Activated effector memory CD4-positive, alpha-beta T cell treated with anti-CD3 and anti-CD28 coated beads, Interleukin-2, amount 50 U/mL, for 16 hours (primary cell): ENCODE measurements at places on chromosomes 1 and 21.

GRCh38 chr1:19033515-19033839, 77.0 kb upstream of the IFFO2 start:
- DNase-seq: no peak

DNA sequence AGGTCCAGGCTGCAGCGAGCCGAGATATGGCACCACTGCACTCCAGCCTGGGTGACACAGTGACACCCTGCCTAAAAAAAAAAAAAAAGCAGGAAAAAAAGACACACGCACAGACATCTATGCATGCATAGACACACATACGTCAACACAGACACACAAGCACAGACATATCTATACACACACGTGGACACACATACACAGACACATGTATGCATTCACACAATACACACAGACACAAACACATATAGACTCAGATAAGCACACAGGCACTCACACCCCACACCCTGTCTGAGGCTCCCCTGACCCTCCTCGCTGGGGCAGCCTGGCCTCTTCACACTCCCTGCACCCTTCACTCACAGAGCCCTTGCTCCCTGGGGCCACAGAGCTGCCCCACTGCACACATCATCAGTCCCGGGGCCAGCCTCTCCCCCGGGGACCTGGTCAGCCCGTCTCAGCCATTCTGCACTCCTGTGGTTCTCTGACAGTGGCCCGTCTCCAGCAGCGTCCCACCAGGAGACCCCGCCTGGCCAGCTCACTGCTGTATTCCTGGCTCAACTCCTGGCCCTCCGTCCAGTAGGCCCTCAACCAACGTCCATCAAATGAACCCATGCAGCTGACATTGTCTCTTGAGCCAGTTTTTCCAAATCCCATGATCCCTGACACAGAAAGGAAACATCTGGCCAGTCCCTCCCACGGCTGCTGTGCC, 4.6 kb upstream of the PRKCZ start:
- no peak for DNase-seq

GRCh38 chr1:11985171-11985570, 4.9 kb downstream of the MFN2 start:
- no peak for DNase-seq

DNA sequence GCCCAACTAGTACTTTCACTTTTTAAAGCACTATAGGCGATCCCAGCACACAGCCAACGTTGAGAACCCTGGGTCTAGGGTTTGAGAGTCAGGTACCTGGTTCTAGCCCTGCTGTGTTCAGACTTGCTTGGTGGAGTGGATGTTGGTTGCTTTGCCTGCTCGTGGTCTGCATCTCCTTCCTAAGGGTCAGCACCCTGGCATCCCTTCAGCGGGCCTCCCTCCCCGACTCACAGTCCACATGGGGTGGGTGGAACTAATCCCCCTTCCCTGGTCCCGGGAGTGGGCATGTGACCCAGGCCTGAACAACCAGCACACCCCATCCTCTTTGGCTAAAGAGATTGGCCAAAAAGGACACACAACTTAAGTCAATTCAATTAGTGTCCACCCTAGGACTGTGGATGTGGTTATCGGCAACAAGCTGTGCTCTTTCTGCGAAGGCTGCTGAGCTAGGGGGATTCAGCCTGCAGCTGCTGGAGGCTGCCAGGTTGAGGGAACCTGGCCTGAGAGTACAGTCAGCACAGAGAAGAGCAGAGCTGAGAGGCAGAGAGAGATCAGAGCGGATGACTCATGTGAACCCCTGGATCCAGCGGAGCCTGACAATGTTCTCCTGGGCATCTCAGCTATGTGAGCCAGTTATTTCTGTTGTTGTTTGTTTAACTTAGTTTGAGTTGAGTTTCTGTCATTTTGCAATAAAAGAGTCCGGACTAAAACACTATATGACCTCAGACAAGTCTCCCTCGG, 138.9 kb downstream of the ACTL8 start:
- DNase-seq: peak; percentile 25

- DNase-seq: no peak
Measured at GRCh38 chr1:213669964-213670691, 317.6 kb upstream of the PROX1 start.

- no peak for DNase-seq
Measured at GRCh38 chr1:232510367-232511110, 119.4 kb downstream of the SIPA1L2 start.

GRCh38 chr1:76949503-76949902, 82.2 kb downstream of the ST6GALNAC5 start:
- no peak for DNase-seq

DNA sequence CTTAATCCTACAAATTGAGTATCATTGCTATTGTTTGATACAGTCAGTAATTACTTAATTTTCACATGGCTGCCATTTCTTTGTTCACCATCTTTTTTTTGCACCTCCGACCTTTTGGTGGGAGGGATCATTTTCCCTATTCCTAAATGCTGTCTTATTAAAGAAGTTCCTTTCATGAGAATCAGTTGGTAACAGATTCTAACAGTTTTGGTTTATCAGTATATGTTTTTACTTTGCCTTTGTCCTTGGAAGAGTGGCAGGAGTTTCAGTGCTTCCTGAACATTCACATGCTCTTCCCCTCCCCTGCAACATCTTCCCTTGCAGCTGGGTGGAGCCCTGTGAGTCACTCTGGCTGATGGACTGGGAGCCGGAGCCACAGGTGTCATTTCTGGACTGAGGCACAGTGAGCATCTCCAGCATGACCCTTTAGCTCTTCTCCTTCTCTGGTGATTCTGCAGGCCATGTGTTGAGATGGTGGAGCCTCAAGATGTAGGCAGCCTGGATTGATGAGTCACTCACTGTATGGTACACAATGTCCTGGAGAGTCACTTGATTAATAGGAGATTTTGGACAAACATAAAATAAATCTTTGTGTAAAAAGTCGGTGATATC, 217.7 kb downstream of the URB2 start:
- DNase-seq: no peak

DNA sequence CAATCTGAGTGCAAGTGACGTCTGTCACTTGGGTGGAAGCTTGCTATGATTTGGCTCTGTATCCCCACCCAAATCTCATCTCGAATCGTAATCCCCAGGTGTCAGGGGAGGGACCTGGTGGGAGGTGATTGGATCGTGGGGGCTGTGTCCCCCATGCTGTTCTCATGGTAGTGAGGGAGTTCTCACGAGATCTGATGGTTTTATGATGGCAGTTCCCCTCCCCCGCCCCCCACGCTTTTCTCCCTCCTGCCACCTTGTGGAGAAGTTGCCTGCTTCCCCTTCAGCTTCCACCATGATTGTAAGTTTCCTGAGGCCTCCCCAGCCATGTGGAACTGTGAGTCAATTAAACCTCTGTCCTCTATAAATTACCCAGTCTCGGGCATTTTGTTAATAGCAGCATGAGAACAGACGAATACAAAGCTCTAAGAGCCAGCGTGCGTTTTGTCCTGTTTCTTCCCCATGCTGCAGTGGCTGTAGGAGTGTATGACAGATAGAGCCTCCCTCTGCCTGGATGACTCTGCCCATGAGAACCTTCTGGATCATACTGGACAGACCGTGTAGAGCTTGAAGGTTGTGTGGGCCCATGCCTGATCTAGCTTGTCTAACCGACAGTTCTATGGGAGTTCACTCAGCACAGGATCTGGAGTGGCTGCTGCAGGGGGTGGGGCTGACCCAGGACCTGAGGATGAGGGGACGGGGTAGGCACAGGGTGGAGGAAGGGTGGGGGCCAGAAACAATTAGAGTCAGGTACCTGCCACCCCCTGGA, 139.7 kb upstream of the ERRFI1 start:
- DNase-seq: no peak

DNA sequence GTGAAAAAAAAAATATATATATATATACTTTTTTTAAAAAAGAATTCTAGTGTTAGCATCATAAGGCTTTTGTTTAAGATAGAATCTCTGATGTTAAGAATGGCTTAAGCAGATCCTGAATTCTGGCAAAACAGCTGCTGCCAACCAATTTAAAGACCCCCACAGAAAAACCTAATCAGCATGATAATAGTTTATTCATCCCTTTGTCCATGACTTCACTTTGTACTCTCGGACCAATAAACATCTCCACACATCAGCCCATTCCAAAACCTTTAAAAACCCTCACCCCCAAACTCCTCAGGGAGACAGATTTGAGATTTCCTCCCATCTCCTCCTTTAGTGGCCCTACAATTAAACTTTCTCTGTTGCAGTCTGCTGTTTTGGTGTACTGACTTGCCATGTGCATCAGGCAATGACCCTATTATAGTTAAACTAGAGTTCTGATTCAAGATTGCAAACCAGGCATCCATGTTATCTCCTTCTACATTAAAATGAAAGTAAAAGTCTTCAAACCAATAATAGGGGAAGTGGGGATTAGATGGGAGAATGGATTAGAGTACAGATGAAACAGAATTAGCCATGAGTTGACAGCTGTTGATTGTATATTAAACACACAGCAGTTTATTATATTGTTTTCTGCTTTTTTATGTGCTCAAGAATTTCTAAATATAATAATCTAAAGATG, 9.8 kb upstream of the PHTF1 start:
- no peak for DNase-seq

GRCh38 chr1:167644551-167644950, 14.5 kb downstream of the RCSD1 start:
- DNase-seq: peak; percentile 55

DNA sequence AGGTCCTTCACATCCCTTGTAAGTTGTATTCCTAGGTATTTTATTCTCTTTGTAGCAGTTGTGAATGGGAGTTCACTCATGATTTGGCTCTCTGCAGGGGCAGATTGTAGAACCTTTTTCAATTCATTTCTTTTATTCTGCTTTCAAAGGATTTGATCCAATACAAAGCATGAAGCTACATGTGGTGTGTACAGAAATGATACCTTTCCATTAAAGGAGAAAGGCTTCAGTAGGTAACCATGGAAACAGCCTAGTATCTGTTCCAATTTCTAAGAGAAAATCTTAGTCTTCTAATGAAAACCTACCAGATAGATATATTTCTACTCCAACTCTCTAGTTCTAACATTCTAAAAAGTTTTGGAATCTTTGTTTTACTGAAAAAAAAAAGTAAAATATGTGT, 105.0 kb downstream of the SYT14 start:
- no peak for DNase-seq

DNA sequence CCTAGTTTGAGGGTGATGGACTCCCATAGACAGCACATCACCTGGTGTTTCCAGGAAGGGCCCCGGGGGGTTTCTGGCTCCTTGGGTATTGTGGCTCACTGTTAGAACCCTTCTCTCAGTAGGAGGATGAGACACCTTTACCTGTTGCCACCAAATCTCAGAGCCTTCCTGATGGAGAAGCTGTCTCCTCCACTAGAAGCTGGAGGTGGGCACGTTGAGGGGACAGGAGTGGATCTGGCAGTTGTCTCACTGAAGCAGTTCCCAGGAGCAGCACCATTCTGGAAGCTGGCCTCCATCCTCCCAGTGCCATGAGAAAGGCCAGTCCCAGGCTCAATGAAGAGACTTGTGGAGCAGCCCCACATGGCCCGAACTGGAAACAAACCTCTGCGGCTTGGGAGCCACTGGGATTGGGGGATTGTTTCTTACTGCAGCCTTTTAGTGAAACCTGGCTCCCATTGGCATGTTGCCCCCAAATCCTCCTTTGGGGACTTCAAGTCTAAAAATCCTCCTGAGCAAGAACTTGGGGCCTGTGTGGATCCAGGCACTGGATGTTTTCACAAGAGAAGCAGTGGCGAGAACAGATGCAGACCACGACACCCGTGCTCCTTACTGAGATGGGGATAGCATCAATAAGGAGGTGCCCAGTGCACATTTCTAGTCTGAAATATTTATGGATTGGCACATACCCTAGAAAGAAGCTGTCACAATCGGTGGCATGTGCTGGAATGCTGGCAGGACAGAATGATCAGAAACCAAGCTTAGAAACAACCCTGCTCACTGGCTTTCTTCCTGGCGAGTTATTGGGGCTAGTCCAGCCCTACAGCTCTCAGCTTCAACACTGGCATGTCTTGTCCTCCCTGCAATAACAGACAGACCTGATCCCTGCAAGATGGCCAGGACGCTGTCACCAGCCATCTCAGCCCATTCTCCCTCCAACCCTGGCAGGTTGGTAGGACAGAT, 223.7 kb upstream of the AJAP1 start:
- DNase-seq: no peak

GRCh38 chr1:169236143-169236542, 129.7 kb downstream of the ATP1B1 start:
- DNase-seq: no peak

DNA sequence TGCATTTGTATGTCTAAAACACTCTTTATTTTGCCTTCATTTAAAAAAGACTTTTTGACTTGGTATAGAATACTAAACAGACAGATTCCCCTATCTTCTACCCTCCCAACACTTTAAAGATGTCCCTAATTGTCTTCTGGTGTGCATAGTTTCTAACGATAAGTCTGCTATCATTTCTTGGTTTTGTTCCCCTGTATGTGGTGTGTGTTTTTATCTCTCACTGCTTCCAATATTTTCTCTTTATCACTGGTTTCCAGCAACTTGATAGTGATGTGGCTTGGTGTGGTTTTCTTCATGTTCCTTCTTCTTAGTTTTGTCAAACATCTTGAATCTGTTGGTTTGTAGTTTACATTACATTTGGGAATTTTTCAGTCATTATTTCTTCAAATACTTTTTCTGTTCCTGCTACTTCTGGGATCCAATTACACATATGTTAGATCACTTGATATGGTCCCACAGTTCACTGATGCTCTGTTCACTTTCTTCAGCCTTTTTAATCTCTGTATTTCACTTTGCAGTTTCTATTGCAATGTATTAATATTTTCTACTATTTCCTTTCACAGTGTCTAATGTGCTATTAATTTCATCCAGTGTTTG, 23.2 kb downstream of the F5 start:
- no peak for DNase-seq

DNA sequence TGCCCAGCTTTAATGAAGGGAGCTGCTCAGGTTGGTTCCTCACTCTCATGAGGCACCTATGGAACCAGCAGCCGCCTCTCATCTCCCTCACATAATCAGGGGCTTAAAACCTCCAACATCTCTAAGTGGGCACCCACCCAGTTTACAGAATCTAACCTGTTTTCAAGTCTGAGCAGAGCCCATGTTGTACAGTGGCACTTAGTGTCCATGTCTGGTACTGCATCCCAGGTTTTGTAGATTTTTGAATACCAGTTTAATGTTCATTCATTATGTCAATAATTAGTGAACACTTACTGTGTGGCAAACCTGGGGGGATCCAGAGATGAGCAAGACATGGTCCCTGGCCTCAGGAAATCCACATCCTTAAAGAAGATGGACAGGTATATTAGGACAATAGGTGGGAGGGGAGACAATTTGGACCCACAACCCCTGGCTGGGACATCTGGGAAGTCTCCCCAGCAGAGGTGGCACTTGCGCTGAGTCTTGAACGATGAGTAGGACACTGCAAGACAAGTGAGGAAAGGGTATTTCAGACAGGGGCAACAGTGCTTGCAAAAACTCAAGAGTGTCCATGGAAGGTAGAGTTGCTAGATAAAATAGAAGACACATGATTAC, 83.3 kb downstream of the LACTBL1 start:
- DNase-seq: no peak

DNA sequence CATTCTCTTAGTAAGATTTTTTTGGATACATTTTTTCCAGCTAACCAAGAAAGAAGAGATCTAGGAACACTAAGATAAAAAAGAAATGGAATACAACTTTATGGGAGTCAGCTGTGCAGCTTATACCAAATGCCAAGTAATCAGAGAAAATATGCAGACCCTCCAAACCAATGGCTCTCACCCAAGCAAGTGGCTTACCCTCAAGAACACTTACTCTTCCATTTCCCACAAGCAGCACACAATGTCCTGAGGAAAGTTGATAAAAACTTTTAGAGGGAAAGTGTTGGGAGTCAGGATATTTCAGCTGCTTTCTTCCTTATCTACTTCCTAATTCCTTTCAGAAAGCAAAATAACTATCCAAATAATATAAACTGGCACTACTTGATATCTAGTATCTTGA, 631.8 kb downstream of the RWDD3 start:
- DNase-seq: no peak

GRCh38 chr1:212470059-212470458, 37.3 kb downstream of the NENF start:
- DNase-seq: no peak
